Iris pigment epithelial cell (primary cell): ENCODE measurements at places on chromosomes 3 and 15.

GRCh38 chr3:111963424-111963823 lies 15.4 kb upstream of the ABHD10 start:
- peak; percentile 91 for DNase-seq

GRCh38 chr3:20310629-20311028 lies 124.6 kb upstream of the SGO1 start:
- DNase-seq, result no peak

- DNase-seq, result peak; percentile 25
Observed at GRCh38 chr15:43292375-43293078, 25.8 kb upstream of the TGM5 start.

DNA sequence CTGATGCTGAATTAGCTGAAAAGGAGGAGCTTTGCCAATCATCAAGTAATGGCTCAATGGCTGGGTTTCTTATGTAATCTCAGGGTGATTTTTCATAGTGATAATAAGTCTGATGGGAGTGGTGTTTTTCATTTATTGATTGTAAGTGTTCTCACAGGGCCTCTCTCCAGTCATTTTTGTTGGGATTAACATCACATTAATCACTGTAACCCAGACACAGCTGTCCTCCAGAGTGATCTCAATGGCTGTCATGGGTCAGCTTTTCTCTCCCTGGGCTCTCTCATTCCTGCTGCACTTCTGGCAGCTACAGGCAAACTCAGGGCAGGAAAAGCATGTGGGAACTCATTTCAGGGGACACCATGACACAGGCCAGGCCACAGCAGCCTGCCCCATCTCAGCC lies 162.9 kb downstream of the LRTM1 start:
- no peak for DNase-seq

GRCh38 chr15:74345051-74345450 lies 22.4 kb downstream of the CYP11A1 start:
- peak; percentile 46 for DNase-seq

GRCh38 chr15:37058316-37058985 lies 41.9 kb downstream of the MEIS2 start:
- DNase-seq, result peak; percentile 77

GRCh38 chr3:101011136-101011535 lies 17.9 kb upstream of the ABI3BP start:
- no peak for DNase-seq

DNA sequence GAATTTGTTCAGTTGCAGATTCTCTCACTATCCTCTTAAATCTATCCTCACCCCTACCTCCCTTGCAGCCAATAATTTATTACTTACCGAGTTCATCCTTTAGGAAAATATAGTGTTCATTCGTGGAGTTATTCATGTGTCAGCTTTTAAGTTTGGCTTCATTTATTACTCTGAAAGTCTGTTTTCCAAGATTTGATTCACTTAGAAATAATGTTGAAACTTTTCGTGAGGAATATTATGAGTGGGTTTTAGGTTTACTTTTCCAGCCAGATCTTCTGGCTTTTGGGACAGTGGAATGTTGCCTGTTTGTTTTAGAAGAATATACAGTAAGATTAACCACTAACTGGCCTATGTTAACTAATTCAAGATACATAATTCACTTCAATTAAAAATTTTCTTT lies 161.0 kb upstream of the CGNL1 start:
- no peak for DNase-seq

DNA sequence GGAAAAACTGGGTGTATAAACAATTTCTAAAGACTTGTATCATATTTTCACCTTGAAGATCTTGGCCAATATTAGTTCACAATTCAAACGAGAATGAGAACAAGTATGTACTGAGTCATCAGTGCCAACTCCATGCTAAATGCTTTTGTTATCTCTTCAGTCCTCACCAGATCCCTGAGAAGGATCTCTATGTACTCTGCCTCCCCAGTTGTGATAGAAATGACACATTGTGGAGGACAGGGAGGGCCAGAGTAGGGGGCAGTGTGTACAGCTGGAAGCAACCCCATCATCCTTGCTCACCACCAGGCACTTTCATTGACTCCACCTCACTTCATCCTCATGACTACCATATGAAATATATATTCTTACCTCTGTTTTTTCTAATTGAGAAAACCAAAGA lies 353.7 kb upstream of the SOX2 start:
- DNase-seq, result no peak

- DNase-seq, result no peak
Observed at GRCh38 chr15:58918239-58918638, 15.2 kb downstream of the SLTM start.

GRCh38 chr3:195059006-195059350 lies 212.0 kb downstream of the XXYLT1 start:
- DNase-seq, result no peak

- peak; percentile 47 for DNase-seq
Observed at GRCh38 chr15:49370782-49371181, 52.3 kb upstream of the FGF7 start.

DNA sequence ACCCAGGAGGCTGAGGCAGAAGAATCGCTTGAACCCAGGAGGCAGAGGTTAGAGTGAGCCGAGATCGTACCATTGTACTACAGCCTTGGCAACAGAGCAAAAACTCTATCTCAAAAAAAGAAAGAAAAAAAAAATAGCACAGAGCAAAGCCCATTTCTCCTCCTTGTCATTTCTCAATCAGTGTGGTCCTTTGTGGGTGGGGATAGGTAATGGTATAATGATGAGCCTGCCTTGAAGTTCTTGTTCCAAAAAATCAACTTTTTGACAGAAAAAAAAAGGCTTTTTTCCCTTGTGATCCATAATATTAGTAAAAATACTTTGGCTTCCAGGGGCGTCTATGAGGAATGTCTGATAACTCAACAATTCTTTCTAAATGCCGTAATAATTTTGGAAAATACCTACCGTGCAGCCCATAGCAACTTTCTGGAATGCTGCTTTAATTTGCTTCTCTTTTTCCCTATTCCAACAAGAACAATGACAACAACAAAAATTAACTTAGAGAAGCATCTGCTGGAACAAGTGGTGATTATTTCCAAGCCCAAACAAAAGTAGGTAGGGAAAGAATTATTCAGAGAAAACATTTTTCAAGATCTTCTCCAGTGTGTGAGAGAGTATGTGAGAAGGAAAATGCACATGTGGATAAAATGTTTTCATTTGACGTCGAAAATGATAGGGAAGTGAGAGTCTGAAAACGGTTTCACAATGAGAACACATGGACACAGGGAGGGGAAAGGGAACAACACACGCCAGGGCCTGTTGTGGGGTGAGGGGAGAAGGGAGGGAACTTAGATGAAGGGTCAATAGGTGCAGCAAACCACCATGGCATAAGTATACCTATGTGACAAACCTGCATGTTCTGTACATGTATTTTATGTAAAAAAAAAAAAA lies 337.8 kb downstream of the RBMS3 start:
- DNase-seq, result no peak

DNA sequence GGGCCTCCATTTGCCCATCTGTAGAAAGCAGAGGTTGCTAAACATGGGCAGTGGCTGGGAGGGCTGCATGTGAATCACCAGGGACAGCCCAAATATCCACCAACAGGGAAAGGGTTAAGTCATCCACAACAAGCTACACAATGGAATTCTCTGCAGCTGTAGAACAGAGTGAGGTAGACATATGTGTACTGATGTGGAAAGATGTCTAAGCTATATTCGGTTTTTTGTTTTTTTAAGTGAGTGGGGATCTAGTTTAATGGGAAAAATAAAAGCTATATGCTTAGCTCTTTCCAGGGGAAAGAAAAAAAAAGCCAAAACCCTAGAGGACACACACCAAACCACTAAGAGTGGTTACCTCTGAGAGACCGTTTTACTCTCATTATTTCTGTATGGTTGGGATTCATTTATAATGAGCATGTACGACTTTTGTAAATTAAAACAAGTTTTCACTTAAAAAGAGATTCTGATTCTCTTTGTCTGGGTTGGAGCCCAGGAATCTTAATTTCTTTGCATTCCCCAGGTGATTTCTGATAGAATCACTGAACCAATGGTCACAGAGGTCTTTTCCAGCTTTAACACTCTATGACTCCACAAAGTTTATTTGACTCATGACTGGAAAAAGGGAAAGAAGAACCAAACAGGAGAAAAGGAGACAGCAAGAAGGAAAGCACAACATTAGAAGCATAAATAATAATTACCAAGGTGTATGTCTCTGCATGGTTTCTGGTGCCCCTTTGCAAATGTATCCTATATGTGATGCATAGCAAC lies 19.1 kb downstream of the CRABP1 start:
- DNase-seq, result no peak

- peak; percentile 86 for DNase-seq
Observed at GRCh38 chr3:55202326-55202725, 274.5 kb upstream of the LRTM1 start.

DNA sequence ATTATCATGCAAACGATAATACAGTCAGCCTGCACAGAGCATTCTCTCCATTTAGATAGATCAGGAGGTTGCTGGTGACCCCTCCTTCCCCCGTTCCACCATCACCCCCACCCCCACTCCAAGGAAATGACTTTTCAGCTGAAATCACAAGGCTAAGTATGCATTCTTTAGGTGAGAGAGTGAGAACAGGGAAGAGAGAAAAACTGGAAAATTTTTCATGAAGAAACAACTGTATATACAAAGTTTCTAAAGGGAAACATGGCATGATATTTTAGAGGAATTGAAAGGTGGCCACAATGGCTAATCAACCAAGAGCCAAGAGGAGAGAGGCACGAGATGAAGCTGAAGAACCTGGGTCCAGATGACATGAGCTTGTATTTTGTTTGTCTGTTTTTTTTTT lies 22.2 kb downstream of the BCL2A1 start:
- DNase-seq, result no peak

DNA sequence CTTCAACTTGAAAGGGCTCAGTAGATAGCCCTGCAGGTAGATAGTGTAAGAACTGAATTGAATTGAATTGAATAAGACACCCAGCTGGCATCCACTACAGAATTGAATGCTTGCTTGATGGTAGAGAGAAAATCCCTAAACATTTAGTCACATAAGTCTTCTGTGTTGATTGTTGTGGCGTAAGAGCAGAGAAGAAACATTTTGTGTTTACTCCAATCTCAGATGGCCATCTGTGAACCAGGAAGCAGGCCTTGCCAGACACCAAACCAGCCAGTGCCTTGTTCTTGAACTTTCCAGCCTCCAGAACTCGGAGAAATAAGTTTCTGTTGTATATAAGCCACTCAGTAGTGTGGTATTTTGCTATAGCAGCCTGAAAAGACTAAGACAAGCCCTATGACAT lies 43.6 kb downstream of the SST start:
- DNase-seq, result no peak

GRCh38 chr3:43885908-43886618 lies 195.3 kb downstream of the ABHD5 start:
- no peak for DNase-seq

- DNase-seq, result peak; percentile 37
Observed at GRCh38 chr3:128559486-128560225, 66.7 kb upstream of the GATA2 start.

- no peak for DNase-seq
Observed at GRCh38 chr3:25834346-25834745, 44.5 kb downstream of the OXSM start.

GRCh38 chr15:44468709-44469385 lies 41.4 kb downstream of the CTDSPL2 start:
- DNase-seq, result peak; percentile 79
